ENCODE measurements at places on chromosomes 3 and 15.

DNA sequence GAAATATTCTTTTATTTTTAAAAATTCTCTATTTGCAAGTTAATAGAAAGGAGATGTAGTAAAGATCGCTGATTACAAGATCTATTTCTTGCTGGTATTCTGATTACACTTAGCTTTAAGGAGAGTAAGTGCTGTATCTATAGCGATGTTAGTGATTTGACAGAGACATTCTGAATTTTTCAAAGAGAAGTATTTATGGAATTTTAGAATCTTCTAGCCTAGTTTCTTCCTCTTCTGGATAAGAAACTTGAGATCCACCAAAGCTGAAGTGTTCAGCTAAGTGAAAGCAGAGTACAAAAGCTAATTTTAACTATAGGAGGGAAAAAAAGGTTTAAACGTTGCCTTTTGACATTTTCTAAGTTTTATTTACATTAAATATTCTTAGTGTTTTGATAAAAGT lies 72.1 kb upstream of the RARB start:
- DNase-seq = no peak

GRCh38 chr3:153513236-153513635 lies 351.2 kb downstream of the RAP2B start:
- DNase-seq = no peak

DNA sequence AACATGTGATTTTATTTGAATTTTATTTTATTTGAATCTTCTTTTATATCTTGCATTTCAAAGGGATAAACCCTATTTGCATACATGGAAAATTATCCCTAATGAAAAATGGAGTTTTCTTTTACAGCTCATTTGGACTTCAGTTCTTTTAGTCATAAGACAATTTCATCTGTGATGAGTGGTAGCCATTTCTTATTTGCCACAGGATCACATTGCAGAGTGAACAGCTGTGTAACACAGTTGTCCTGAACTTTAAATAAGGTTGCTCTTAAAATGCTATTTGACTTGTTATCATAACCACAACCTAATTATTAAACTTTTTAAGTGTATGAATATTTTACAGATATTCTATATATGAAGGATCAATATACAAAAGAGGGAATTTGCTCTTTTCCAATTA lies 221.7 kb upstream of the ROPN1 start:
- DNase-seq = no peak

- DNase-seq = peak; percentile 54
Observed at GRCh38 chr15:78264304-78265136, at the start of gene DNAJA4. TSS of gene DNAJA4 (plus strand) at chr15:78264562. CDS start at chr15:78264764, 202 bp downstream.

- no peak for DNase-seq
Observed at GRCh38 chr3:73786321-73786807, 161.6 kb upstream of the PDZRN3 start.

- no peak for DNase-seq
Observed at GRCh38 chr15:98519767-98520550, 128.4 kb upstream of the IGF1R start.

DNA sequence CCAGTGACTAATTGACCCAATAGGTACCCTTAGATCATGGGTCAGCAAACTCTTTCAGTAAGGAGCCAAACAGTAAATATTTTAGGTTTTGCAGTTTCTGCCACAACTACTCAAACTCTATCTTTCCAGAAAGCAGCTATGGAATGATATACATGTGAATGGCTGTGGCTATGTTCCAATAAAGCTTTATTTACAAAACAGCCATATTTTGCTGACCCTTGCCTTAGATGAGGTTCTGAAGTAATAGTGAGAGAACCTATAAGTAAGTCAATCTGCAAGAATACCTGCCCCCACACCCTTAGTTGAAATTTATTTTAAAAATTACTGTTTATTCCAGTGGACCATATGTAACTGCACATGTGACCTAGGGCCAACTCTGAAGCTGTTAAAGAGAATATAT lies 134.0 kb downstream of the CMSS1 start:
- DNase-seq = no peak

GRCh38 chr15:73760330-73761329 lies 7.5 kb upstream of the INSYN1 start:
- no peak for DNase-seq

- no peak for DNase-seq
Observed at GRCh38 chr3:147656023-147656422, 246.9 kb downstream of the ZIC1 start.

DNA sequence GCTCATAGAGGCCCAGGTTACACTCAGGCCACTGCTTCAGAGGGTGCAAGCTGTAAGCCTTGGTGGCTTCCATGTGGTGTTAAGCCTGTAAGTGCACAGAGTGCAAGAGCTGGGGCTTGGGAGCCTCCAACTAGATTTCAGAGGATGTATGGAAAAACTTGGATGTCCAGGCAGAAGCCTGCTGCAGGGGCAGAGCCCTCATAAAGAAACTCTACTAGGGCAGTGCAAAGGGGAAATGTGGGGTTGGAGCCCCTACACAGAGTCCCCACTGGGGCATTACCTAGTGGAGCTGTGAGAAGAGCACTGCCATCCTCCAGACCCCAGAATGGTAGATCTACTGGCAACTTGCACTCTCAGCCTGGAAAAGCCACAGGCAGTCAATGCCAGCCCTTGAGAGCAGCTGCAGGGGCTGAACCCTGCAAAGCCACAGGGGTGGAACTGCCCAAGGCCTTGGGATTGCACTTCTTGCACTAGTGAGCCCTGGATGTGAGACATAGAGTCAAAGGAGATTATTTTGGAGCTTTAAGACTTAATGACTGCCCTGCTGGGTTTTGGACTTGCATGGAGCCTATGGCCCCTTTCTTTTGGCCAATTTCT lies 14.0 kb downstream of the MITF start:
- no peak for DNase-seq

DNA sequence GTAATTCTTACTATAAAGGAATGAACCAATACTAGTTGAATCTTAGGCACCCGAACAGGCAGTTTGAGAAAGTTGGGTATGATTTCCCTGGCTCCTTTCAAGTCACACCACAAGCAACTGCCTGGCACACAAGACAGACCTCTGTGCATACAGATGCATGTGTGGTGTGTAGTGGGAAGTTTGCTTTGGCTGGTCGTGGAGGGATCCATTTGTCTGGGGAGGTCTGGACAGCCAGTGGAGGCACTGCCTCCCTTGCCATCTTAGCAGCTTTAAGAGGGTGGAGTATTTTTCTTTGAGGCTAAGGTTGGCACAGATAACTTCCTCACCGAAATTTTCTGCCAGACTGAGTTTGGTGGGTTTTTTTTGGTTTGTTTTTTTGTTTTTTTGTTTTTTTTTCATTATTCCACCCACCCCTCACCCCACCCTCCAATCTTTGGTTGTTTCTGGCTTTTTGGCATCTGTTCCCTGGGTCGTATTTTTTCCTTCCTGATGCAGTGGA lies 97.1 kb downstream of the TMEM212 start:
- no peak for DNase-seq

- DNase-seq = no peak
Observed at GRCh38 chr3:2921903-2922302, 188.3 kb downstream of the IL5RA start.

DNA sequence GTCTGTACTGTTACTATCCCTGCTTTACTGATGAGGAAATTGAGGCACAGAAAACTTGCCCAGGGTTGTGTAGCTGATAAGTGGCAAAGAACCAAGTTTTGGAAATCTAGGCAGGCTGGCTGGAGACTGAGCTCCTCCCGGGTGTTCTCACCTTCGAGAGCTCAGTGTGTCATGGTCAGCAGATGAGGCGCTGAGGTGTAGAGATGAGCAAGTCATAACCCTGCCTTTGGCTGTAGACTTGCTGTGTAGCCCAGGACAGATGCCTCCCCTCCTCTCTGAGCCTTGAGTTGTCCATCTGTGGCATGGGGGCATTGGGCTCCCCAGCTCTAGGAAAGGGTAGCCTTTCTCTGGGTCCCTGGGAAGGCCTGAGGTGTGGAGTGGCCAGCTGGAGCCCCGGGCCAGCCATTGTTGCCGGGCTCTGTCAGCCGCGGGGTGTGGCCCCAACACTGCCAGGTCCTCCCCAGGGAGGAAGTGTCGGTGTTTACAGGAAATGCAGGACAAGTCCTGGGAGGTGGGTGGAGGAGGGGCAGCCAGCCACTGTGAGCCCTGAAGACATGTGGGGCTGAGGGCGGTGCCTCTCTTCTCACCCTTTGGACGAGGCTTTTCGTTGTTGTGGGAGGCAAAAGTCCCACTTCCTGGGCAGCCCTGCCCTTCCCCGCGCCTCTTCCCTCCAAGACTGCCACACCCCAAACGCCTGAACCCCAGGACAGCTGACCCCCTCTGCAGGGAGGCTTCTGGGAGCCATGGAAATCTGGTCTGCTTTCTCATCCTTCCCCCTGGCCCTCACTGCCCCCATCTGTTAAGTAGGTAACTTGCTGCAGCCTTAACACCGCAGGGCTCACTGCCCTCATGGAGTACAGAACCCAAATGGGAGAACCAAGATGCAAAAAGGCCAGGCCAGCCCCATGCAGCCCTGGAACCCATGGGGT lies 29.1 kb downstream of the FGD5 start:
- DNase-seq = no peak

GRCh38 chr3:126982471-126983175 lies at the start of gene PLXNA1:
TSS of gene PLXNA1 (plus strand) at chr3:126983115. CDS start at chr3:126988594, 5,479 bp downstream.
- DNase-seq = peak; percentile 84

- no peak for DNase-seq
Observed at GRCh38 chr3:160016972-160017371, 28.3 kb downstream of the IL12A start.

GRCh38 chr3:18512007-18512406 lies 86.9 kb upstream of the SATB1 start:
- DNase-seq = no peak

DNA sequence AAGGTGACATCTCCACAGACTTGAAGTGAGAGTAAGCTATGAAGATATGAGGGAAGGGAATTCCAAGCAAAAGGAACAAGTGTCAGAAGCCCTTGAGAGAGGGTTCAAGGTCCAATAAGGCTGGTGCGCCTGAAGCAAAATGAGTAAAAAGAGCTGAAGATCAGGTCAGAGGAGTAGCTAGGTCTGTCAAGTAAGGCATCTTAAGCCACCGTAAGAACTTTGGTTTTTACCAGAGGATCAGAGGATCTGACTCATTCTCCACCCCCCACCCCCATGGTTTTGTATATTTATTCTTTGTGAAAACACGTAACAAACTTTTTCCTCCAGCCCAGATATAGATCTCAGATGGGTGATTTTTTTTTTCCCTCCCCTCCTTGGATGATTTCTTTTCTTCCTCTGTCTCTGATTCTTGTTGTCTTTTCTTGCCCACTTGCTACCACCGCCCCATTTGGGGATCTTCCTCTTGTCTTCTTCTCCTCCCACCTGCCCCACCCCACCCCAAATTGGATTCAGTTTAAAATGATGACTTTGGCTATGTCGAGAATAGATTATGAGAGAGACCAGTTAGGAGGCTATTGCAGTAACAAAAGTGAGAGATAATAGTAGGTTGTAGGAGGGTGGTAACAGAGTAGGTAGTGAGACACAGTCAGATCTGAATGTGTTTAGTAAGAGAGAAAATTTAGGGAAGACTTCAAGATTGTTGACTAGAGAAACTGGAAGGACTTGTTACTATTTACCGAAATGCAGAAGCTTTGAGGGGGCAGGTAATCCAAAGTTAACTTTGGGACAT lies 6.1 kb downstream of the TRMT10C start:
- DNase-seq = peak; percentile 42

GRCh38 chr15:34820110-34820509 lies 24.8 kb upstream of the ACTC1 start:
- DNase-seq = no peak

DNA sequence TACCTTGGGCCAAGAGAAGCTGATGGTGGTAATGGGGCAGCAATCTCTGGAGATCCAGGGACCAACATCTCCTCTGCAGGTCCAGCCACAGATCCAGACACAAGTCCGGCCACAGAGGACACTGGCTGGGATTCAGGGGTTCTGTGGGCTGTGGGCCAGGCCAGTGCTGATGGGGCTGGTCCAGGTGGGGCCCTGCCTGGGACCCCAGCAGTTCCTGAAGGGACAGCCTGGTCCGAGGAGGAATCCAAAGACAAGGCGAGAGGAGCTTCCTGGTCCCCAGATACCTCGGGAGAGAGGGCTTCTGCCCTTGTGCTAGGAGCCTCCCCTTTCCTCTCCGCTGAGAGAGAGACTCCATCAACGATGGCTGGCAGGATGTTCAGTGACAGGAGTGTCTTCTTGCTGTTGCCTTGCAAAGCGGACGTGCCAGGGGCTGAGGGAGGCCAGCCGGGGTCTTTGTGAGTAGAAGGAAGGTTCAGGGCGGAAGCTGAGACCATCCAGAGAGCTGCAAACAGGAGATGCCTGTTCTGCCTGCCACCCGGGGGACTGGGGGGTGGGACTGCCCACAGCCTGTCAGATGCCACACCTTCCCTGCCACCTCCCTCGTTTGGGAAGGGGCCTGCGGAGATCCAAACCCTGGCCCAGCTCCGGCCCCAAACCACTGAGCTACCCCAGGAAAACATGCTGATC lies 24.5 kb upstream of the GOLGA6C start:
- no peak for DNase-seq

DNA sequence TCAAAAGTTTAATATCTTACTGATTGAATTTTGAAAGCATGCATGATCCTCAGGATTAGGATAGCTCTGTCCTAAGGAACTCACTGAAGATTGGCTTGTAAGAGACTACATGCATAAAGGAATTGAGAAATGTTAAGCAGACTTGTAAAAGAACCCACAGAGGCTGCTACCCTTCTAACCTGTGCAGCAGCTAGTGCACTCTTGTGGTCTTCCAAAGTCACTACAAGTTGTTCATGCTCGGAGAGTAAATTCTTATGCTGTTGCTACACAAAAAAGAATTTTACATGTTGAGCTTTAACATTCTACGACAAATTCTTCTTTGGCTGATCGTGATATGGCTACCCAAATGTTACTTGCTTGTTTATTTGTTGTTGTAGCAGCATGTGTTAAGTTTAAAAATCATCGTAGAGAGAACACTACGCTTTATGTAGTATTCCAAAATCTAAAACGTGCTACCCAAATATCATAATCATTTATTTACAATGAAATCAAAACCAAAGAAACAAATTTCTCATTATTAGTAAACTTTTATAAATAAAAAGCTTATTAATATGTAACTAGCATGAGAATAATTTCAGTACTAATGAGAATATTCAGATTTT lies 55.0 kb downstream of the GOLIM4 start:
- DNase-seq = no peak

GRCh38 chr3:12307136-12307535 lies 18.3 kb downstream of the PPARG start:
- no peak for DNase-seq

DNA sequence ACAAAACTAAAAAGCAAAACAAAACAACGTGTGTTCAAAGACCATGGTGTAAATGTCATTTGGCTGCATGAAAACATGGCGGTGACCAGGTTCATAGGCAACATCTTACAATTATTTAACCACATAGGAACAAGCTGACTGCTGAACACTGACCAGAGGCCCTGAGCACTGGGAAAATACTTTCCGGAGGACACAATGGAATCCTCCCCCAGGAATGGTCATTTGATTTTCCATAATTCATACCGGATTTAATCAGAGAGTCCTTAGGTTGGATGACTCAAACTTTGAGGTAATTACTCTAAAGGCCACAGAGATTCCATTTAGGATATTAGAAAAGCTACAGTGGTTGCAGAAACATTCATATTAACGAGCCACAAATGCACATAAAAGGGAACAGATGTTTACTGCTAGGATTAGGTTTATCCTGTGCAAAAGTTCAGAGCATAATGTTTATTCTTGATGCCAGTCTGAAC lies 254.7 kb downstream of the NR1D2 start:
- DNase-seq = no peak

GRCh38 chr15:45117308-45118130 lies 3.4 kb downstream of the DUOXA2 start:
- no peak for DNase-seq

All from stimulated activated naive CD4-positive, alpha-beta T cell treated with Interleukin-2 at 50 U/mL for 16 hours (primary cell).